ENCODE measurements at places on chromosomes 5 and 9. TPM values are rescaled to one million over a fixed set of nuclear protein-coding genes. Genes with fewer than 3 reads are reported as not detected.

DNA sequence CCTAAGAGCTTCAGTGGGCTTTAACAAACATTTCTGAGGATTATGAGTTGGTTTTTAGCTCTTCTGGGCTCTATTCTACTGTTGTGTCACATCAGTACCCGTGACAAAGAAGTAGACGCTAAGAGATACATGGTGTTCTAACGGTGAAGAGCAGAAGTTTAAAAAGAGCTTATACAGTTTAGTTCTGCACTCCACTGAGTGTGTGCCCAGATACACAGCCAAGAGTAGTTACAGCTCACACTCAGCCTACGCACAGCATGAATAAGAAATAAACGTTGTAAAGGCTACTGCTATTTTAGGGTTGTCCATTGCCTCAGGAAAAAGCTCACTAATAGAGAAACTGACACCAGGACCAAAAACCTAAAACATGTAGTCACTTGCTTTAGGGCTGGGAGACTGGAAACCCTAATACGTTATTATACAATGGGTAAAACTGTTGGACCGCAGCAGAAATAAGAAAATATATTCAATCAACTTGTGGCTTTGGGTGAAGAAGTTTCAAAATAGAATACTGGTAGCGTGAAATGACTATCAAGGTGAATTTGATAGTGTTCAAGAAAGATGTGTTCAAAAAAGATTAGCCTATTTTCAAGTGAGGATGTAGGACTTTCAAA lies 34.7 kb downstream of the PSIP1 start:
- H3K4me3 ChIP-seq = no peak overlapping the region
- DNase-seq = no peak
- no peak overlapping the region for H3K27ac ChIP-seq

DNA sequence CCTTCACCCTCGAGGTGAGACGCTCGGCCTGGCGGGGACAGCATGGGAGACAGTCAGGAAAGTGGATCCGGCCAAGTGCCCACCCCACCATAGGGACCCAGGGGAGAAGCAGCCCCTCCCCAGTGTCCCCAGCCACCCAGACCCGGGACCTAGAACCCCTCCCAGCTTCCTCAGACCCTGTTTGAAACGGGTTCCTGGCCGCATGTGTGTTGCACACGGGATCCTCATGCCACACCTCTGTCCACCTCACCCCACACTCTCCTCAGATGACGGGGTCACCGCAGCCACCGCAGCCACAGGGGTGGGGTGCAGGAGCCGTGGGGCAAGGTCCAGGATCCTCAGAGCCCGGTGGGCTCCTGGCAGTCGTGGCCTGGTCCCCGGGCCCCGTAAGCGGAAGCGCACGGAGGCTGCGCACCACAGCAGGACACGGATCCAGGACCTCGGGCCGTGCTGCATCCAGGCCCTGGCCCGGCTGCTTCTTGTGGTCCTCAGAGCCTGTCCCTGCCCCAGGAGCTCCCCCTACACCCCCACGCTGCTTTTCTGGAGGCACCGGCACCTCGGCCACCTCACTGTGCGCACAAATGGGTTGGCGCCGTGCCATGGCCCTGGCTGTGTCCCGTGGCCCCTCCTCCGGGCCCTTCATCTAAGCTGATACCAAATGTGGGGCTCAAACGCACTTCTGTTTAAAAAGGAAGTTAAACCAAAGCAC lies 15.3 kb downstream of the TERT start:
- H3K27me3 ChIP-seq = no peaks in the 10 kb centered on the region
- H3K4me3 ChIP-seq = no peak overlapping the region
- no peaks in the 10 kb centered on the region for H3K4me1 ChIP-seq
- DNase-seq = no peak
- no peak overlapping the region for H3K27ac ChIP-seq

DNA sequence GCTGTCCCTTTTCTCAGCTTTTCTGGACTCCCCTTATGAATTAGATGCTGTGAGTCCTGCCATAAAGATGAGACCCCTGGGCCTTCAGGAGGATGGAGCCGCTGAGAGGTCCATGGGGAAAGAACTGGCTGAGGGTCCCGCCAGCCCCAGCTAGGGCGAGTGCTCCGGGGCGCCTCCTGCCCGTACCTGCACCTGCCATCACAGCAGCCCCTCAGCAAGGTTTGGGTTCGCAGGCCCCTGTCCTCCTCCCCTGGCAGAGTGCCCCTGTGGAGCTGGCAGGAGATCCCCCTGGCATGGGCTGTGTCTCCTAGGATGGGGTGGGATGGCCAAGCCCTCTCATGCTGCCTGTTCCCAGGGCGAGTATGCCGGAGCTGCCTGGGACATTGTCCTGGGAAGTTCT lies 64.2 kb downstream of the COL5A1 start:
- no peak for DNase-seq
- H3K27ac ChIP-seq = peak overlapping the region; percentile 92
- no peaks in the 10 kb centered on the region for H3K27me3 ChIP-seq
- H3K4me1 ChIP-seq = peaks cover 36% of the 10 kb centered on the region
- no peak overlapping the region for H3K4me3 ChIP-seq

GRCh38 chr5:111379391-111379816 lies 132.9 kb downstream of the STARD4 start:
- H3K36me3 ChIP-seq = no peaks in the 10 kb centered on the region
- no peaks in the 10 kb centered on the region for H3K4me1 ChIP-seq
- no peak for DNase-seq
- H3K27ac ChIP-seq = no peak overlapping the region
- no peaks in the 10 kb centered on the region for H3K27me3 ChIP-seq
- no peak overlapping the region for H3K4me3 ChIP-seq

- no peak for DNase-seq
- no peak overlapping the region for H3K4me3 ChIP-seq
- H3K27ac ChIP-seq = no peak overlapping the region
- no peaks in the 10 kb centered on the region for H3K27me3 ChIP-seq
- no peaks in the 10 kb centered on the region for H3K4me1 ChIP-seq
- no peaks in the 10 kb centered on the region for H3K36me3 ChIP-seq
Measured at GRCh38 chr5:33848554-33848953, 43.2 kb downstream of the ADAMTS12 start.

DNA sequence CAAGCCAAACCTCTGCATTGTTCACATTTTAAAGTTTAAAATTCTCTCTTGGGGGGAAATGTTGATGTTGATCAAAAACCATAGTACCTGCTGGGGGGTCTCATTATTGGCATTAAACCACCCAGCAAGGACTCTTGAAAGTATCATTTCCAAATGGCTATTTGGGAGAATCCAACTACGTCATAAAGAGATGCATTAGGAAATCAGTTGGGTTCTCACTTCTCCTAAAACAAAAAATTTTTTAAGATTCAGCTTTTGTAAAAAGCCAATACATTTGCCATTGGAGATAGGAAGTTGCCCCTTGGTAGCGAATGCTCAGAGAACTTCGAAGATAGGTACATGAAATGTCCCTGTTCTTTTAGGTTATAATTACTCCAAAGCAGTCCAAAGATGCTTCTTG lies 96.4 kb downstream of the GNAQ start:
- no peaks in the 10 kb centered on the region for H3K27me3 ChIP-seq
- no peak for DNase-seq
- H3K36me3 ChIP-seq = no peaks in the 10 kb centered on the region
- H3K4me3 ChIP-seq = no peak overlapping the region
- H3K27ac ChIP-seq = no peak overlapping the region

- no peak for DNase-seq
- no peaks in the 10 kb centered on the region for H3K36me3 ChIP-seq
- no peaks in the 10 kb centered on the region for H3K4me1 ChIP-seq
Measured at GRCh38 chr5:117615226-117615625, 1040.6 kb upstream of the SEMA6A start.

GRCh38 chr9:20377790-20378189 lies 244.5 kb downstream of the MLLT3 start:
- DNase-seq = no peak
- no peaks in the 10 kb centered on the region for H3K27me3 ChIP-seq
- no peak overlapping the region for H3K27ac ChIP-seq
- H3K4me1 ChIP-seq = peaks cover 5% of the 10 kb centered on the region
- no peaks in the 10 kb centered on the region for H3K36me3 ChIP-seq

- no peaks in the 10 kb centered on the region for H3K4me1 ChIP-seq
- H3K27ac ChIP-seq = no peak overlapping the region
- H3K4me3 ChIP-seq = no peak overlapping the region
- no peaks in the 10 kb centered on the region for H3K36me3 ChIP-seq
- no peak for DNase-seq
- no peaks in the 10 kb centered on the region for H3K27me3 ChIP-seq
Measured at GRCh38 chr5:117207088-117207668, 632.6 kb upstream of the SEMA6A start.

DNA sequence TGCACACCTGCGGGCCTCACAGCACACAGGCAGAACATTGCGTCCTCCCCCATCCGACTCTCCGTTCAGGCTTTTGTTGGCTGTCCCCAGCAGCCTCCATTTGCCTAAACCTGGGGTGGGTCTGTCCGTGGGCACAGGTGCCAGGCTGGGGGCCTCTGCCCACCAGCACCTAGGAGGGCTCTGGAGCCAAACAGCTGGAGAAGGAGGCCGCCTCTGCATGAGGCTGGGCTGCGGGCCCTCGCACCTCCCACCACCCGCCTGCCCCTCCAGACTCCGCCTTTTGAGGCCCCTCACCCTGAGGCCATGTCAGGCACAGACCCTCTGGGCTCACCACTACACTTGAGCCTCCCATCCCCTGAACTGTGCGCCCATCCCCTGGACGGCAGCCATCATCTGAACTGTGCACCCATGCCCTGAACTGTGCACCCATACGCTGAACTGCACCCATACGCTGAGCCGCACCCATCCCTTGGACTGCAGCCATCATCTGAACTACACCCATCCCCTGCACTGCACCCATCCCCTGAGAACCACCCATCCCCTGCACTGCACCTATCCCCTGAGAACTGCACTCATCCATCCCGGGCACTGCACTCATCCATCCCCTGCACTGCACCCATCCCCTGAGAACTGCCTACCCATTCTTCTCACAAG lies 98.0 kb upstream of the OTULINL start:
- H3K36me3 ChIP-seq = no peaks in the 10 kb centered on the region
- H3K27me3 ChIP-seq = no peaks in the 10 kb centered on the region
- no peak overlapping the region for H3K27ac ChIP-seq
- no peak overlapping the region for H3K4me3 ChIP-seq
- H3K4me1 ChIP-seq = peaks cover 5% of the 10 kb centered on the region

DNA sequence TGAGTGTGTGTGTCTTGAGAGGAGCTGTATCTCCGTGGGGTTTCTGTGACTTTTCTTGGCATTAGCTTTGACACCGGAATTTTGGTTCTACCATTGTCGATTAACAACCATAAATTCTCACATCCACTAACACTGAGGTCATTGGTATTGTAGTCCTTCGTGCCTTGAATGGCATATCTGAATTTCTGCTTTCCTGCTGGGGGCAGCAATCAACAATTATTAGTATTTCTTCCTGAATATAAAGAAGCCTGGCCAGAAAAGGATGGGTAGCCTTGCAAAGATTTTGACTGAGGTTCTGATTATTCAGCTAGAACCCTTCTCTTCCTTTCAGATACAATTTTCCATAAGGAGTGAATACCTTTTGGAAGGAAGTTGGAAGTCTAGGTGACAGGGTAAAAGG lies 33.5 kb upstream of the SHOC1 start:
- H3K4me3 ChIP-seq = no peak overlapping the region
- no peaks in the 10 kb centered on the region for H3K4me1 ChIP-seq
- DNase-seq = no peak
- H3K36me3 ChIP-seq = no peaks in the 10 kb centered on the region
- no peaks in the 10 kb centered on the region for H3K27me3 ChIP-seq
- H3K27ac ChIP-seq = no peak overlapping the region

DNA sequence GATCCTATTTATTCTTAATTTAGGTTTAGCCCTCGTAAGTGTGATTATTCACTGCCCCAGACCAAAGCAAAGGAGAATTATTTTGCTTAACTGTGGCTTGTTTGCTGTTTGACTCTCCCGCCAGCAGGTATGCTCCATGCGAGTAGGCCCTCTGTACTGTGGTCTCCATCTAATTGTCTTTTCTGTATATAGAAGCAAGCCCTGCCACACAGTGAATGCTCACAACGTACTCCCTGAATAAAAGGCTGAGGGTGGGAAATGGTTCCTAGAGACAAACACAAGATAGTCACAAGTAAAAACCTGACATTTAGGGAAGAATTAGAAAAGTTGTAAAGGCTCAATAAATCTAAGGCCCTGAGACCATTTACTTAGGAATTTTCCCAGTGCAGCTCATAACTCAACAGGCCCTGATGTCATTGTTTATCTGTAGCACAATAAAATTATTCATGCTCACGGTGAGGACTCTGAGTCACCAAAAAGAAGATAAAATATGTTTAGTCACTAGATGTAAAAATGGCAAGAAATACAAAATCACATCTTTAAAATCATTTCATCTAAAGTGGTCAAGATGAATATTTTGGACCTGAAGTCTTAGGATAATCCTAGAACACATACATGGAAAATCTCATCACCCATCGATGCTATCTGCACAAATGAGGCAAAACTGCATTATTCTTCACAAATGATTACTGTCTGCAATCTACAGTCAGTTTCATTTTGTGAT lies 473.2 kb downstream of the ENC1 start:
- H3K27ac ChIP-seq = no peak overlapping the region
- H3K36me3 ChIP-seq = no peaks in the 10 kb centered on the region
- H3K27me3 ChIP-seq = no peaks in the 10 kb centered on the region
- H3K4me1 ChIP-seq = peaks cover 24% of the 10 kb centered on the region
- H3K4me3 ChIP-seq = no peak overlapping the region
- no peak for DNase-seq

DNA sequence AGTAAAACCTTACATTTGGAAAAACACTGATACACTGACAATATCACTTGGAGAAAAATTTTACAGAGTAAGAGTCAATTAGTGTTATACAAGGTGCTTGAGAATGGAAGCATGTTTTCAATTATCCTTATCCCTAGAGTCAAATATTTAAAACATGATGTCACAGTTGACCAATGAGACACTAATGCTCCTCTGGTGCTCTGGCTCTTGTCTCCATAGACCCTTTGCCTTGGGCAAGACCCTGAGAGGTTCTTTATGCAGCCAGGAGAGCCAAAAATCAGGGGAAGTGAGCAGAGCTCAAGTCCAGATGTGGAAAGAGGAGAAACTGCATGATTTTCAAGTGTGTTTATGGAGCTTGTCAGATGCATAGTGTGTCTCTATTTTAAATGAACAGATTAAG lies 153.9 kb downstream of the MARCHF11 start:
- no peaks in the 10 kb centered on the region for H3K36me3 ChIP-seq
- H3K27ac ChIP-seq = no peak overlapping the region
- no peak for DNase-seq

GRCh38 chr5:133742431-133742988 lies 130.2 kb upstream of the FSTL4 start:
- peaks cover 12% of the 10 kb centered on the region for H3K27me3 ChIP-seq
- H3K4me3 ChIP-seq = no peak overlapping the region
- H3K27ac ChIP-seq = no peak overlapping the region
- H3K4me1 ChIP-seq = no peaks in the 10 kb centered on the region
- no peaks in the 10 kb centered on the region for H3K36me3 ChIP-seq

Gene LRRC70
- 1.6 TPM for total RNA-seq

Gene CD72
- total RNA-seq = 1.7 TPM

Gene KIF4B
- not detected for total RNA-seq

Gene PCDHGB7
- total RNA-seq = 11.1 TPM

Gene RPS23
- total RNA-seq = 1,308 TPM

Gene DOCK2
- 4.6 TPM for total RNA-seq

Gene FOXD1
- total RNA-seq = not detected

Gene FAM221B
- total RNA-seq = not detected

Gene HABP4
- 30.0 TPM for total RNA-seq

Gene ACOT12
- not detected for total RNA-seq

Gene IFNK
- total RNA-seq = not detected

Gene PTGDS
- 4,769 TPM for total RNA-seq

Gene PCDHA10
- total RNA-seq = not detected

Gene CARD9
- 7.1 TPM for total RNA-seq

Data from heart left ventricle (tissue), 16 donors.